NCI-H2081 treated with DMSO at 0.1 percent for 48 hours (cell line): ENCODE measurements at places on chromosomes 1 and 21.

DNA sequence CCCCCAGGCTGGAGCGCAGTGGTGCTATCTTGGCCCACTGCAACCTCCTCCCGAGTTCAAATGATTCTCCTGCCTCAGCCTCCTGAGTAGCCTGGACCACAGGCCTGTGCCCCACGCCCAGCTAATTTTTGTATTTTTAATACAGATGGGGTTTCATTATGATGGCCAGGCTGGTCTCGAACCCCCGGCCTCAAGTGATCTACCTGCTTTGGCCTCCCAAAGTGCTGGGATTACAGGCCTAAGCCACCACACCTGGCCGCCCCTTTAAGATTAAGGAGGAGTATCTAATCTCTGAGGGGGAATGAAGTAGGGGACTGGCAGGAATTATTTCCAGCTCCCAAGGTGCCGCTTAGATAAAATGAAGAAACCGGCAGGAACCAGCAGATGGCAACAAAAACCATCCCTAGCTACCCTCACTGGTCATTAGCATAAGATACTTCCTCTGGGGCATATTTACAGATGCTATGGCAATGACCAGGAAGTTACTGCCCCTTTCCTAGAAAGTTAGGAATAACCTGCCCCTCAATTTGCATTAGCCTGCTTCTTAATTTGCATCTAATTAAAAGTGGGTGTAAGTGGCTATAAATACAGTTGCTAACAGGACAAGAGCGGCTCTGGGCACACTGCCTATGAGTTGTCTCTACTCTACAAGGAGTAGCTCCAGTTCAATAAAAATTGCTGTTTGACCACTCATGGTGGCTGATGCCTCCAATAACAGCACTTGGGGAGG is 7.1 kb upstream of the NSUN4 start:
- DNase-seq = no peak

GRCh38 chr1:18731148-18731547 is 100.5 kb downstream of the PAX7 start:
- DNase-seq = no peak

DNA sequence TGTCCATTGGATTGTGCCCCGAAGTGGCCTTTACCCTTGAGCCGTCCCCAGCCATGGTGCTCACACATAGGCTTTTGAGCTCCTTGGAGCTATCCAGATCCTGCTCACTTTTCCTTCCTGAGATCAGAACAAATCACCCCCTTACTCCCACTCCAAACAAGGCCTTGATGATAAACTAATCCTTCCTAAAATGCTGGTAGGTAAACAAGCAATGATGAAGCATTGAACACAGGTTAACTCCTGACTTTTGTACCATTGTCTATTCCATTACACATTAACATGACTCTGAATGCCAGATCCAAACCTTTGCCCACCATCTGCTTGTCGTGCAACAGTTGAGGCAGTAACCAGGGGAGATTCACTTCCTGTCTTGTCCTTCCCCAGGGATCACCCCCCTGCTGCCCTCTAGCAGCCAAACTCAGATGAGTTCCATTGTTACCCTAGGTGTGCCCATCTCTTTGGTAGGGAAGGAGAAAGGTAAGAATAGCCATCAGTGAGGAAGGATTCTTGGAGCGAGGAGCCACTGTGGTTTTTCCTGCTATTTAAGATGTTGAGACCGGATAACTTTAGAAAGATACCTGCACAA is 79.5 kb upstream of the DNAJC6 start:
- no peak for DNase-seq

DNA sequence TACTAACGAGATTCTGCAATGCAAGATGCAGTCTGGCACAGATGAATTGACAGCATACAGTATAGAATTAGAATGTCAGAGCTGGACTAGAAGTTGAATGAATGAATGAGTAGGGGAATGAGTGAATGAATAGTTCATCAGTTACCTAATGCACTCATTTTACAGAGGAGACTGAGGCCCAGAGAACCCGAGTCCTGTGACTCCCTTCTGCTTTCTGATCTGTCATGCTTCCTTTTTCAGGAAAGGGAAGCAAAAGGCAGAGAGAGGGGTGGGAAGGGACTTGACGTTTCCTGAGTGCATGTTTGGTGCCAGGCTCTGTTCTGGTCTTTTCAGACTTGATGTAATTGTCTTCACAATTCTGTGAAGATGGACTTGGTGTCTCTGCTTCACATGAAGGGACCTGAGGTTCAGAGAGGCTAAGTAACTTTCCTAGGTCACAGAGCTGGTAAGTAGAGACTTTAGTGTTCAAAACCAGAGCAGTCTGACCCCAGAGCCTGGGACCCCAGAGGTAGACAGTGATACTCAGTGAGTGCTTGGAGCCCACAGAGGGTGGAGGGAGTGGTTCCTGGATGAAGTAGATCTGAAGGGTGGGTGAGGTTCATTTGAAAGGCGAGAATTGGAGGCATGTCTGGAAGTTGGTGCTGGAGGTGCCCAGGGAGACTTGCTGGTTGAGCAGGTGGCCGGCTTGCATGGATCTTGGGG is 8.0 kb upstream of the MEX3A start:
- DNase-seq = no peak
